ENCODE measurements at places on chromosomes 7 and 10.

GRCh38 chr10:98404571-98405359, 10.2 kb downstream of the PYROXD2 start:
- DNase-seq = peak; percentile 29

- no peak for DNase-seq
Observed at GRCh38 chr10:96440361-96441292, 73.1 kb downstream of the TLL2 start.

- DNase-seq = no peak
Observed at GRCh38 chr10:131959841-131960240, 21.9 kb downstream of the BNIP3 start.

DNA sequence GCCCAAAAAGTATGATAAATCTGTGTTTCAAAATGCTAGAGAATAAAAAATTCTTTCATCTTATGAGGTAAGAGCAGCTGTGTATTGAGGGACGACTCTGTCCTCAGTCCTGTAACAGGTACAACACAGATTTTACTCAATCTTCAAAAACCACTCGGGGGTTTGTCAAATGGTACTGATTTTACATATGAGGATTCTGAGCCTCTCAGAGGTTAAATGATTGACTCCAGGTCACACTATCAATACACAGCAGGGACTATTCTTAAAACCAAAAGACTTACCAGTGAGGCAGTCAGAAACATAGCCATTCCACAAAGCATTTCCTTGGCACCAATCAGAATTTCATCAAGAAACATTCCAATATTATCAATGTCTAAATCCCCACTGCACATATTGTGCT, 95.5 kb downstream of the SGMS1 start:
- no peak for DNase-seq

- no peak for DNase-seq
Observed at GRCh38 chr10:115936926-115937767, 335.9 kb downstream of the GFRA1 start.

GRCh38 chr10:103897241-103897774, 20.7 kb downstream of the STN1 start:
- DNase-seq = no peak

DNA sequence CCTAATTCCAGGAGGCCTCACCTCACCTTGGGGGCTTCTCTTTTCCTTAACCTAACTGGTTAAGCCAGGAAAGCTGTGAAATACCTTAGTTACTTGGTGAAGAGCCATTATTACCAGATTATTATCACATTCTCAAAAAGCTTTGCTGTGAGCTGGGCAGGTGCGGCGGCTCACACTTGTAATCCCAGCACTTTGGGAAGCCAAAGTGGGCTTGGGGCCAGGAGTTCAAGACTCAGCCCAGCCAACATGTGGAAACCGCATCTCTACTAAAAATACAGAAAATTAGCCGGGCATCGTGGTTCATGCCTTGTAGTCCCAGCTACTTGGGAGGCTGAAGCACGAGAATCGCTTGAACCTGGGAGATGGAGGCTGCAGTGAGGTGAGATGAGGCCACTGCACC, 102.4 kb upstream of the KLF6 start:
- no peak for DNase-seq

GRCh38 chr7:134422008-134422407, 36.9 kb downstream of the AKR1B1 start:
- no peak for DNase-seq

- DNase-seq = no peak
Observed at GRCh38 chr7:73512018-73512780, 9.9 kb downstream of the BAZ1B start.

- DNase-seq = no peak
Observed at GRCh38 chr7:159238541-159238940, 93.9 kb upstream of the VIPR2 start.

DNA sequence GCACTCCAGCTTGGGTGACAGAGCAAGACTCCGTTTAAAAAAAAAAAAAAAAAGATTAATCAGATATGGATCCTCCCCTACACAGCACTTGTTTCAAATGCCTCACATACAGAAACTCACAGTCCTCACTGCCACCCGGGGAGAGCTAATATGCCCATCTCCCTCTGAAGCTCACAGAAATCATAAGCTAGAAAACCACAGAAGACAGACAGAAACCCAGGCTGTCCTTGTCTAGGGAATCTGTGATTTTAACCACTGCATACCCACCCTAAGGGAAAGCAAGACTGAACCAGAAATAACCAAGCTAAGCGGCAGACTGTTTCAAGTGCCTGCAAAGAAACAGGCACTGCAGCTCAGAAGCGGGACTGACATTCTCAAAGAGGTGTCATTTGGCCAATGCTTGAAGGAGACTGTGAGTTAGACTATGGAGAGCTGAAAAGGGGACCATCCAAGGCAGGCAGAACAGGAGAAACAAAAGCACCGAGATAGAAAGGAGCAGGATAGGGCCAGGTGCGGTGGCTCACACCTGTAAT, 37.6 kb downstream of the SLC37A3 start:
- peak; percentile 44 for DNase-seq

GRCh38 chr7:7138897-7139296, 43.4 kb upstream of the C1GALT1 start:
- no peak for DNase-seq

- no peak for DNase-seq
Observed at GRCh38 chr10:98619446-98619845, 172.7 kb upstream of the HPS1 start.

DNA sequence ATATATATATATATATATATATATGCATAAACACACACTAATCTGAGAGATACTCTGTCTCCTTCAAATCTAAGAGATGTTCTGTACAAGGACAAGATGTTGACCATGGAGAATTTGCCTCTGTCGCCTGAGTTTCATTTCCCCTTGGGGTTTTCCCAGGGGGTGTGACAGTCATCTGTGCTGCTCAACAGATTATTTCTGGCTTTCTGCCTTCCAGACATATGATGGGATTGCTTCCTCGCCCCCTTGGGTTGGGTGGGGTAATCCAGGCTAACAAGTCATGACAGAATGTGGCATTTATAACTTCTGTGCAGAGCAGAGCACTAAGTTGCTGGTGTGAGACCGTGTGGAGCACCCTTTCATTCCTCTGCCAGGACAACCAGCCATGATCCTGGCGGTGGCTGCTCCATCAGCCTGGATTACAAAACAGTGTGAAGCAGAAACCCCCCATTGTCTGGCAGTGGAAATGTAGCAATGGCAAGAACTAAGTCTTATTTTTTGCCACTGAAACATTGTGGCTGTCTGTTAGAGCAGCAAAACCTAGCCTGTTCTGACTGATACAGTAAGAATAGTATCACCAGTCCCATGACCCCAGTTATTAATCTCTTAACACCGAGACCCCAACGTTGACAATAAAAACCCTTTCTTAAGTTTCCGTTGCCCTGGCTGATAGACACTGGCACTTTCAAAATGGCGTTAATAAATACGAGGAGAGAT, 13.7 kb upstream of the USP6NL start:
- no peak for DNase-seq

- no peak for DNase-seq
Observed at GRCh38 chr7:50782375-50783208, at the start of gene GRB10. Gene GRB10, minus strand, starts transcription at chr7:50782896. Its CDS starts 50,574 bp downstream, at chr7:50732322.

DNA sequence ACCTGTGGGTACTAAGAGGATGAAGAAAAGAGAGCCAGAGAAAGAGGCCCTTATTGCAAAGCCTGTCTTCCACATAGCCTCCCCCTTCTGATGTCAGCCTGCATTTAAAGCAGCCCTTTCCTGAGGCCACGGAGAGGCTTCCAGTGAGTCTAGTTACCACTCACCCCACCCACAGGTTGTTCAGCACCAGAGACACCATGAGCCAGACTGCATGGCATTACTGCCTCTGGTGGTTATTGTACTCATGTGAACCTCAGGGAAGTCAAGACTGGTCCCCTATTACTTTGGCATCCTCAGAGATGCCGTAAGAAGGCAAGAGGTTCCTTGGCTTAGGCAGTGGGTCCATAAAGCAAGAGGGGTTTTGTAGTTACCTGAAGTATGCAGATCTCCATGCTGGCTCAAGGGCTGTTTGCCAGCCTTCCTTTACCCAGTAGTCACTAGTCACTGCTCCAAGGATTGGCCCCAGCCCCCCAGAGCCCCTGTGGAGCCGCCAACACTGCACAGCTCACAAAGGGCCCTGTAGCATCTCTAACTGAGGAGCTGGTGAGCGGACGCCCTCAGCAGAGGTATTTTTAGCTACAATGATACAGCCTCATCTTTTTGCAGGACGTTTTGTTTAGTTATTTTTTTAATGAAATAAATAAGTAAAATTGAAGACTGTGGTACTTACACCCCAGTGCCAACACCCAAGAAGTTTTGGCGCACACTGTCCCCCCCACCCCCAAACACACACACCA, 20.7 kb downstream of the LRRC4 start:
- no peak for DNase-seq

GRCh38 chr10:57917019-57917418, 350.7 kb downstream of the IPMK start:
- DNase-seq = no peak

GRCh38 chr10:29150010-29150409, 138.9 kb upstream of the LYZL1 start:
- no peak for DNase-seq

GRCh38 chr10:112735041-112735695, 214.9 kb upstream of the TCF7L2 start:
- no peak for DNase-seq

DNA sequence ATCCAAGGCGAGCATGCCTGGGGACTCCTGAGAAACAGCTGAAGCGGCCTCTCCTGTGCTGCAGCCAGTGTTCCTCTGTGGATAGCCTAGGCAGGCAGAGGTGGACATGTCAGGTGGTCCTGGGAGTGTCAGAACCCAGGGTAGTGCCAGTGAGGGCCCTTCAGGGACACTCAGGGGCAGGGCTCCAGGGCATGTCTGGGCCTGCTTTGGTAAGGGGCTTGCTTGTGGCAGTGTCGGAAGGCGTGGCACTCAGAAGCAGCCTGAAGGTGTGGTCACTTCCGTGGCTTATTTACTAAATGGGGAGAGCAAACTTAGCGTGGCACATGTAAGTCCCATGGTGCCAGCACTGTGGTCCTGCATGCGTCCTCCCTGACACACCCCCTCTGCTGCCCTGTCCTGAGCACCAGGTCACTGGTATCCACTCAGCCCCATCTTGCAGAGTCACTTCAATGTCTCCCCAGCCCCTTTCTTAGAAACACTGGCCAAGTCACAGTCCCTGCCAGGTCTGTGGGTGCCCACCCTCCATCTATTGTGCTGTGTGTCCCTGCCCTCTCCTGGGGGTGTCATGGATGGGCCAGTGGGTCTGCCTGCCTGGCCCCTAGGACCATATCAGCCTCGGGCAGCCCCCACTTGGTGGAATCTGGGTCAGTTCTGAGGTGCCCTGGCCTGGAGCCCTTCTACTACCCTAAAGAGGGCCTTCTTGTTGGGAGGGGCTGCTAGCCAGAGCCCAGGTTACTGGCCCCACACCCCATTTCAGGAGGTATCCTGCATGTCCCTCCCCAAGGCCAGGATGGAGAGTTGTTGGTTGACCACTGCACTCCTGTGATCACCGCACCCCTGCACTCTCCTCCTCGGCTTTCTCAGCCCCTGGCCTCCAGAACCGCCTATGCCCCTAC, 6.4 kb downstream of the ZMIZ2 start:
- DNase-seq = no peak

GRCh38 chr10:124547647-124548168, 86.1 kb downstream of the LHPP start:
- no peak for DNase-seq

- DNase-seq = no peak
Observed at GRCh38 chr10:63738410-63738809, 217.2 kb downstream of the REEP3 start.

DNA sequence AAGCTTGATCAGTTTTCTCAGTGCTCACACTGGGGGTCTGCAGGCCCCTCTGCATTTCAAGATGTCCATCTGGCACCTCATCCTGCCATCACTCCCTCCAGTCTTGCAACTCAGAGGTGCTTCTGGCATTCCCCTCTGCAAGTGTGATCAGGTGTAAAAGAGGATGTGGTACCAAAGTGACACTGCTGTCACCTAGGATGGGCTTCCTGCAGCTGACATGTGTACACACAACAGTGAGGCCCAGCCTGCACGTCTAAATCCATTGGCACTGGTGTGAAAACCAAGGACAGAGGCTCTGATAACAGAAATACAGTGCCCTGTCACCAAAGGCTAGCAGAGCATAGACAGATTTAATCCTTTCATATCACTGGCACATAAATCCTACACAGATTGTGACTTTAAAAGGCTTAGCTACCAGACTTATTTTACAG, 162.5 kb upstream of the CELF2 start:
- no peak for DNase-seq

- no peak for DNase-seq
Observed at GRCh38 chr10:44757551-44758205, 153.5 kb upstream of the TMEM72 start.

DNA sequence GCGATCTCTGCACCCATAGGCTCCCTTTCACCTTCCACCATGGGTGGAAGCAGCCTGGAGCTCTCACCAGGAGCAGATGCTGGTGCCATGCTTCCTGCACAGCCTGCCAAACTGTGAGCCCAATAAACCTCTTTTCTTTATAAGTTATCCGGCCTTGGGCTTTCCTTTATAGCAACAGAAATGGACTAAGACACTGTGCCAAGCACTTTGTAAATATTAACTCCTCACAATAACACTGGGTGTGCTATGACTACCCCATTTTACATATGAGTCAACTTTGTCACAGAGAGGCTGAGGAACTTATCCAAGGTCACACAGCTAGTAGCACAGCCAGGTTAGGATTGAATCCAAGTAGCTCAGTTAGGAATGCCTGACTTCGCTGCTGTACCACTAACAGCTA, 79.7 kb upstream of the KCNMA1 start:
- no peak for DNase-seq

GRCh38 chr10:108849186-108849585, 1074.1 kb downstream of the XPNPEP1 start:
- no peak for DNase-seq

DNA sequence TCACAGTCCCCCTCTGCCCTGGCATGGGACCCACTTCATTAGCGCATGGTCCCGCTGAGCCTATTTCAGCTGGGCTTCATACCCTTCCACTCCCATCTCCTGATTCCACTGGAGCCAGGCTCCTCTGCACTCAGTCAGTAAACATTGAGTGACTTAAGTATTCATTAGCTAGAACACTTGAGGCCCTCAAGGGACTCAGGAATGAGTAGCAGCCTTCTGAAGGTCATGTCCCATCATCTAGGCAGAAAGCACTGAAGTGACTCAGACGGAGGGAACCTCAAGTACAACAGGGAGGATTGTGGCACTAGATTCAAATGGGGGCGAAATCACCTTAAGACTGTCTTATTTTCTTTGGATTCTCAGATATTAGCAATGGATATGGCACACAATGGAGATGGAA, 186.6 kb upstream of the INHBA start:
- no peak for DNase-seq

DNA sequence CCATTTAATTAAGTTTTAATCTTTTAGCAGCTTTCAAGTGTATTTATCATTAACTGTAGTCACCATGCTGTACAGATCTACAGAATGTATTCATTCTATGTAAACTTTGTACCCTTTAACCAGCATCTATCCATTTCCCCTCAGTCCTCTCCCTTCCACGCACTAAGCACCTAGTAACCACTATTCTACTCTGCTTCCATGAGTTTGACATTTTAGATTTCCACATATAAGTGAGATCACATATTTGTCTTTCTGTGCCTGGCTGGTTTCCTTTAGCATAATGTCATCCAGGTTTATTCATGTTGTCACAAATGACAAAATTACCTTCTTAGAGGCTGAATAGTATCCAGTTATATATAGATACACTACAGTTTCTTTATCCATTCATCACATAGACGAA, 79.7 kb downstream of the BTAF1 start:
- DNase-seq = no peak

- DNase-seq = no peak
Observed at GRCh38 chr10:14618674-14619073, 156.0 kb downstream of the FAM107B start.

GRCh38 chr10:29859521-29860130, 199.8 kb downstream of the JCAD start:
- DNase-seq = no peak
